ENCODE measurements at places on chromosomes 1 and 21. TPM values are rescaled to one million over a fixed set of nuclear protein-coding genes. Genes with fewer than 3 reads are reported as not detected.

Gene SH2D2A
- 3.6 TPM for polyA plus RNA-seq

Gene DNAI4
- polyA plus RNA-seq = 0.99 TPM

Gene WDR64
- polyA plus RNA-seq = 0.07 TPM

Gene DCDC2B
- not detected for polyA plus RNA-seq

Gene BSND
- 0.03 TPM for polyA plus RNA-seq

Gene TTC22
- polyA plus RNA-seq = 1.9 TPM

Gene TTC24
- 5.0 TPM for polyA plus RNA-seq

Gene TCHH
- 0.42 TPM for polyA plus RNA-seq

Gene SPRR4
- not detected for polyA plus RNA-seq

Gene C1orf141
- not detected for polyA plus RNA-seq

Gene SLC9C2
- 0.48 TPM for polyA plus RNA-seq

Gene CATSPERE
- polyA plus RNA-seq = 0.70 TPM

Gene S100A9
- 1,446 TPM for polyA plus RNA-seq

Gene NBPF3
- polyA plus RNA-seq = 1.3 TPM

Gene SYT6
- not detected for polyA plus RNA-seq

Gene CD1E
- polyA plus RNA-seq = 0.10 TPM

Gene NEK2
- polyA plus RNA-seq = 4.0 TPM

Gene HPCAL4
- 0.13 TPM for polyA plus RNA-seq

Gene CAMSAP2
- polyA plus RNA-seq = 2.1 TPM

Gene SEC16B
- polyA plus RNA-seq = 7.4 TPM

Gene TINAGL1
- polyA plus RNA-seq = 98.9 TPM

Gene CELA3A
- polyA plus RNA-seq = 0.80 TPM

Gene ARHGEF10L
- 10.0 TPM for polyA plus RNA-seq

Gene BACE2
- 19.4 TPM for polyA plus RNA-seq

Gene LENEP
- polyA plus RNA-seq = not detected

Data from spleen (tissue), 13 donors.